ENCODE measurements at places on chromosomes 7 and 10.

DNA sequence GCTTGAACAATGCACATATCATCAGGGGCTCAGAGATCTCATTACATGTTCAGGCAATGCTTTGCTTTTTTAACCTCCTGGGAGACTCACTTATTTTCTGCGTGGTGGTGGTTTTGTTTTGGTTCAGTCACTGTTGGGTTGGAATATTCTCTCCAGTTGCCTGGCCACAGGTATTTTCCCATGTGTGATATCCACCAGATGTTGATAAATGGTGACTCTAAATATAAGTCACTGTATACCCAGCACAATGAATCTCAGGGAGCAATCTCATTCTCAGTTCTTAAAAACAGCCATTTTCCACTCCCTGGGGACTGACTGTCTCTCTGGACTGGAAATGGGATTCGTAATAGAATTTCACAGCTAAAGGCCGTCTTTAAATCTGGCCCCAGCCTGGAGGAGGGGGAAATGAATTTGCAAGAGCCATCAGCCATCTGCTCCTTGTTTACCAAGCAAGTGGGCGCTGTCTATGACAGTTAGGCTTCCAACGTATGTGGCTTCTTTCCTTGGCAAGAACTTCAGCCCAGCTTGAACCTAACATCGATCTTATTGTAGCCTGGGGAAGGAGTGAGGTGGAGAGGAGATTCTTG lies 1106.2 kb downstream of the NRG3 start:
- DNase-seq: no peak

GRCh38 chr7:129159539-129159938 lies 15.0 kb downstream of the TSPAN33 start:
- no peak for DNase-seq

DNA sequence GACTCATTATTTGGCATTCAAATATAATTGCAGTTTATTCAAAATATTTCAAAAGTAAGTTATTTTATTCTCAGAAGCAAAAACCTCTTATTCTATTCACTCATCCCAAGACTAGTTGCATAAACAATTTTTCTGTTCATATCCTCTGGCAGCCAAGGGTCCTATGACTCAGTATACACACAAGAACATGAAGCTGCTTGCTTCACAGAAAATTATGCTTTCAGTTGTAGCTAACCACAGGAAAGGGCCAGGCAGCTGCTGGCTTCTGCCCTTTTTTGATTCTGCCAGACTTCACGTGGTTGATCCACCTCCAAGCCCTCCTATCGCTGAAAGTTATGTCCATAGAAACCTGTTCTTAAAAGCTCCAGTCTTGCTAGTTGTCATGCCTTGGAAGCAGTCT lies 108.8 kb downstream of the ABCA13 start:
- no peak for DNase-seq

DNA sequence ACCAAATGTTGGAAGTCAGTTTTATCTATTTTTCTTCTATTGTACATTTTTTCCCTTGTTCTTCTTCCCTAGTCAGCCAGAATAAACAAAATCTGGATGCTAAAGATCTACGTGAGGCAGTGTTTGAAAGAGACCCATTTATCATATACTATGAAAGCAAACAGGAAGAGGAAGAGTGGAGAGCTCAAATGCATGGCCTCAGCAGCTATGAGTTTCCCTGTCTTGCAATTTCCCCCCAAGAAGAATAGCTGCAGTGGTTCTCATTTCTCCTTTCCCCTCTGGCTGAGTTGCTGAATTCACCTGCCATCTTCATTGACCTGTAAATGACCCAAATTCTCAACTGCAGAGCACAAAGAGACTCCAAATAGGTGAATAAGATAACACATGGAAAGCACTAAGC lies 347.1 kb upstream of the NRP1 start:
- DNase-seq: no peak

DNA sequence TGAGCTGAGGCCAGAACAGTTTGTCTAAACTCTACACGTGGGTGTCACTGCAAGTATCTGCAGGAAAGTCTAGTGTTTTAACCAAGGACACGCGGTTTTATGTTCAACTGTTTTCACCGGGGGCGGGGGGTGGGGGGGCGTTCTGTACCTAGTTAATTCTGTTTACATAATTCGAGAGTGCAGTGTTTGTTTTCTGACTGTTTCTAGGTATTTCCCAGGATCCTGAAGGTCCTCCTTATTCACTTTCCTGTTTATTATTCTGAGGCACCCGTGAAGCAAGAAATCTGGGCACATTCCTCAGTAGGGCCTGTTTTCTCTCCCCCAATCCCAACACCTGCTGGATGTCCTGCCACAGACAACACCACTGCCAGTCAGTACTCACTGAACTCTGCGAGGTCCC lies 7.6 kb downstream of the LOXL4 start:
- DNase-seq: no peak

DNA sequence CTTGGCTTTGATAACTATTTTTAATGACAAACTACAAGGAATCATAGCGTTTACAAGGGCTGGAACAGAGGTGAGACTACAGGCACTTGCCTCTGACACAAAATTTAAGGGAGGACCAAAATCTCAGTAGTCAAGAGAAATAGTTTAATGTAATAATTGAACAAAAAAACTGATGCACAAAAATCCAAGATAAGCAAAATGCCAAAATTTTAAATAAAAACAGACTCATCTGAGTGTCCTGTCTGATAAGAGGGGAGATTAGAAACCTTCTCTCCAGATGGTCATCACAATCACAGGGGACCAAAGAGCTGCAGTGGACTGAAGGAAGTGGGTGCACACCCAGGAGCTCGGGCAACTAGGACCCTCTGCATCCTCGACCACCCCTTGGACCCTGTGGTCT lies 70.5 kb downstream of the PARD3 start:
- no peak for DNase-seq

DNA sequence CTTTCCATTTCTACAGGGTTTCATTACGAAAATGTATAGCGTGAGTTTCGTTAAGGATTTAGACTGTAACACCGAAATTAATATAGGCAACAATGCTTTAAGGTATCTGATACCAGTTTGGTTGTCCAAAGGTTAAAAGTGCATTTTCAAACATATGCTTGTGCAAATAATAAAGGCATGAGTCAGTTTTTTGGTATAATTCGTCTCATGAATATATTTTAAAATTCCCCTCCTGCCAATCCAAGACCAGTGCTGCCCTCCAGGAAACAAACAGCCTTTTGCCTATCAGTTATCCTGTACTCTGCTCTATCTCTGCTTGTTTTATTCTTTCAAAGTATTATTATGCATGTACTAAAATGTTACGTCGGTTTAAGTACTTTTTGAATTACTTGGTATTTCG lies 2.0 kb downstream of the LCOR start:
- DNase-seq: no peak

GRCh38 chr7:70529914-70530585 lies 601.9 kb upstream of the GALNT17 start:
- DNase-seq: no peak

DNA sequence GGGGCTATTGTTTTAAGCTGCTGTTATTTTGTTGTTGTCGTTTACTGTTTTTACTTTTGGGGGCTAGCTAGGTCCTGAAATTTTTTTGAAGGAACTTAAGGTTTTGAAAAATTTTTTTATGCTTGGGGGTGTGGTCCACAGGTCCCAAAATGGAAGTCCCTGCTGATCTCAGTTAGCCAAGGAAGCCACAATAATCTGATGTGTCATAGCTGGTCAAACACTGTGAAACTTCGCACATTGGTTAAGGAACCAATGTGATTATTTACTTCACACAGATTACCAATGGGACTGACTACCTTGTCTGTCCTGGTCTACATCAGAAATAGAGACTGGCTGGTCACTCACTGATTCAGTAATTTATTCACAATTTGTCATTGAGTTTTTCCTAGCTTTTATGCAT lies 29.5 kb upstream of the HYCC1 start:
- DNase-seq: no peak

DNA sequence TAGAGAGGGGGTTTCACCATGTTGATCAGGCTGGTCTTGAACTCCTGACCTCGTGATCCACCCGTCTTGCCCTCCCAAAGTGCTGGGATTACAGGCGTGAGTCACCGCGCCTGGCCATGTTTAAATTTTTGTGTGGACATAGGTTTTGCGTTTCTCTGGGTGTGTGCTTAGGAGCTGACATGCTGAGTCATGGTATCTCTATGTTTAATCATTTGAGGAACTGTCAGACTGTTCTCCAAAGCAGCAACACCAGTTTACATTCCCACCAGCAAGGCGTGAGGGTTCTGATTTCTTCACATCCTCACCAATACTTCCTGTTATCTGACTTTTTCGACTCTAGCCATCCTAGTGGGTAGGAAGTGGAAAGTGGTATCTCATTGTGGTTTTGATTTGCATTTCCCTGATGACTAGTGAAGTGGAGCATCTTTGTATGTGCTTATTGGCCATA lies 153.7 kb downstream of the DNAJB6 start:
- DNase-seq: no peak

GRCh38 chr7:49398746-49399145 lies 374.7 kb upstream of the VWC2 start:
- DNase-seq: no peak

GRCh38 chr10:10165415-10165814 lies 852.3 kb upstream of the CELF2 start:
- DNase-seq: no peak

GRCh38 chr7:28330384-28331070 lies 81.8 kb upstream of the CREB5 start:
- DNase-seq: no peak

- no peak for DNase-seq
Observed at GRCh38 chr10:60237977-60238758, 151.5 kb downstream of the ANK3 start.

DNA sequence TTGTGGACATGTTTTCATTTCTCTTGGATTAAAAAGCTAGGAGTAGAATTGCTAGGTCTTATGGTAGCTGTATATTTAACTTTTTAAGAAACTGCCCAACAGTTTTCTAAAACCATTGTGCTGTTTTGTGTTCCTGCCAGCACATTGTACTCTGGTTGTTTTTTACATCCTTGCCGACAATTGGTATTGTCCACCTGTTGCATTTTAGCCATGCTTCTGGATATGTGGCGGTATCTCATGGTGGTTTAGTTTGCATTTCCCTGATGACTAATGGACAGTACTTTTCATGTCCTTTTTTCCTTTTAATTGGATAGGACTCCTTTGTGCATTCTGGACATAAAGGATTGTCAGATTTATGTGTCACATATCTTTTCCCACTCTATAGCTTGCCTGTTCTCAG lies 45.5 kb downstream of the STK17A start:
- no peak for DNase-seq

DNA sequence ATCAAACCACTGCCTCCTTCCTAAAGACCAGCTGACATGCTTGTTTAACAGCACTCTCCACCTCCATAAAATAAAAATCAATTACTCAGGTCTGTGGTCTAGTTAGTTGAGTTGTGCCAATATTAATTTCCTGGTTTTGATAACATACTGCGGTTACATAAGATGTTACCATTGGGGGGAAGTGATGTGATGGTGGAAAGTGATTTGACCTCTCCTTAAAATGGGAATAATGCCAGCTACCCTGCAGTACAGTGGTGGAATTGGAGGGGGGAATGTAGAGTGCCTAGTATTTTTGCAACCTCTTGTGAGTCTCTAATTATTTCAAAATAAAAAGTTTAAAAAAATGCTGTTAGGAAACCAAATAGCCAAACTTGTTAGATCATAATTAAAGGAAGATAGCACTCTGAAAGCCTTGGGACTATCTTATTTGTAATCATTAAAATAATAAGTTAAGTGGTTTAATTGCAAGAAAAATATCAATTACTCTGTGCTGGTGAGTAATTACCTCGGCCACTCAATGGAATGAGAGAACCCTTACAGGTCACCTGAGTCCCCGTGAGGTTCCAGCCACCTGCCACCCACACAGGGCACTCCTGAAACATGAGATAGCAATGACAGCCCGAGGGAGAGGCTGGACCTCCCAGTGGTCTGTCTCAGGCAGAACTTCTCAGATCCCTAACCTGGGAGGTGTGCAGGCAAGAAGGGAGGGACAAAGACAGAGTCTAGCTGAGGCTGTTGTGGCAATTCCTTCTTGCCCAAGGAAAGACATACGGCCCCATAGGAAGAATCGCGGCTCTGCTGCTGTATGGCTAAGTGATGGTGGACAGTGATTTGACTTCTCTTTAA lies 94.1 kb downstream of the SH3PXD2A start:
- DNase-seq: peak; percentile 72

- no peak for DNase-seq
Observed at GRCh38 chr10:62766386-62766785, 38.1 kb upstream of the ADO start.

GRCh38 chr10:132329565-132330485 lies 2.2 kb upstream of the LRRC27 start:
- peak; percentile 11 for DNase-seq

- DNase-seq: no peak
Observed at GRCh38 chr10:1204434-1205326, 148.5 kb downstream of the WDR37 start.

GRCh38 chr7:137287651-137288258 lies 55.8 kb downstream of the PTN start:
- DNase-seq: no peak

- peak; percentile 38 for DNase-seq
Observed at GRCh38 chr10:13371897-13372470, 23.9 kb upstream of the SEPHS1 start.

GRCh38 chr10:4804465-4804864 lies 21.5 kb upstream of the AKR1E2 start:
- DNase-seq: no peak

GRCh38 chr7:16603633-16604032 lies 41.9 kb downstream of the ANKMY2 start:
- no peak for DNase-seq

DNA sequence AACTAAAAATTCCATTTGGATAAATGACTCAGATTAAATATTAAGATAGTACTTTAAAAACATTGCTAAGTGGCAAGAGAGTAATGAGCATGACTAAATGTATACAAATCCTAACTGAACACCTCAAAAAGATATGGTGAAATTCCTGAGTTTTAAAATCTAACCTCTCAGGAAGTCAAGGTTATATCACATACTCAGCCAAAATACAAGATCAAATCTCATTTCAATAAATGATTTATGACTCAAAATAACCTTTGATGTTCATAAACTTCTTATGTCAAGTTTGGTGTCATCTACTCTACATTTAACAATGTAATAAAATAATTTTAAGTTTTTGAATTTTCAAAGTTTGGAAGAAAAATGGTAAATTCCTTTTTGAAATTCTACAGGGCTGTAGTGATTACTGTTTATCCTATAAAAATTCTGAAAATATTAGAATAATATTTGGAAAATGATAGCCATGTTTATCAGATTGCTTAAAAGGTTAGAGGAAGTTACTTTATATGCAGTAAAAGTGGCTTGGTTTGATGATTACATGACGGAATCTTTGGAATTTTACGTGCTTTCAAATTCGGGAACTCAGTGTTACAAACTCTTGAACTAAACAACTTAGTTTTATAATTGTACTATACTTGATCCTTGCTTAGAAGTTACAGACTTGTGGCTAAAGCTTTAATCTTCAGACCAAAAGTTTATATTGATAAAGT lies 43.7 kb downstream of the ASZ1 start:
- no peak for DNase-seq

GRCh38 chr7:108138911-108139310 lies 8.8 kb upstream of the LAMB4 start:
- no peak for DNase-seq

GRCh38 chr7:106218546-106218945 lies 66.2 kb downstream of the NAMPT start:
- no peak for DNase-seq
